ENCODE measurements at places on chromosomes 13 and 19.

DNA sequence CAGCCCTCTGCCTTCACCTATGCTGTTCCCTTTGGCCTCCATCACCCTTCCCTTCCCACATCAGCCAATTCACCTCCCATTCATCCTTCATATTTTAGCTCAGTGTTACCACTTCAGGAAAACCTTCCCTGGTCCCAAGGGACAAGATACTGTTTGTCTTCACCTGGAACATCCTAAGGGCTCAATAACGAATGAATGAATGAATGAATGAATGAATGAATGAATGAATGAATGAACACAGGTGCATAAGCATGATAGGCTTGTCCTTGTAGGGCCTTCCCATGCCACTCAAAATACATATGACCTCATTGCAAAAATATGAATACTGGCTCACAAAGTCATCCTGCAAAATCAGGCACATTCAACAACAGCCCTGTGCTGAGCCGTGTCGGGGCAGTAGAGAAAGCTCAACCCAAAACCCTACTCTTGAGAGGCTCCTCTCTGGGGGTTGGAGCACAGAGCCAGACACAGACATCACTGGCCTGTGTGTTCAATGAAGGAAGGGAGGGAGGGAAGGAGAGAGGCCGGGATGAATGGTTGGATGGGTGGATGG lies 33.7 kb upstream of the TPM4 start:
- DNase-seq = no peak

- no peak for DNase-seq
These were observed 826 bp downstream of the RASIP1 start for GRCh38 chr19:48739404-48740163.

DNA sequence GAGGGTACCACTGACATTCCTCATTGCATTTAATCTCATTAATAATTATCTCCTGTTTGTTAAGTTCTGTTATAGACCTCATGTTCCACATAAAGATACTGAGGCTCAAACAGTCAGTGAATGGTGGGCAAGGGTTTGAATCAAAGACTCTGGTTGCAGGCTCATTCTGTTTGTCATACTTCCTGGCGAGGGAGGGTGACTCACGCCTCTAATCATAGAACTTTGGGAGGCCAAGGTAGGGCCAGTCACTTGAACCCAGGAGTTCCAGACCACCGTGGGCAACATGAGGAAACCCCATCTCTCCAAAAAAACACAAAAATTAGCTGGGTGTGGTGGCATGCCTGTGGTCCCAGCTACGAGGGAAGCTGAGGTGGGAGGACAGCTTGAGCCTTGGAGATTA lies 220.7 kb upstream of the MIR17HG start:
- no peak for DNase-seq

DNA sequence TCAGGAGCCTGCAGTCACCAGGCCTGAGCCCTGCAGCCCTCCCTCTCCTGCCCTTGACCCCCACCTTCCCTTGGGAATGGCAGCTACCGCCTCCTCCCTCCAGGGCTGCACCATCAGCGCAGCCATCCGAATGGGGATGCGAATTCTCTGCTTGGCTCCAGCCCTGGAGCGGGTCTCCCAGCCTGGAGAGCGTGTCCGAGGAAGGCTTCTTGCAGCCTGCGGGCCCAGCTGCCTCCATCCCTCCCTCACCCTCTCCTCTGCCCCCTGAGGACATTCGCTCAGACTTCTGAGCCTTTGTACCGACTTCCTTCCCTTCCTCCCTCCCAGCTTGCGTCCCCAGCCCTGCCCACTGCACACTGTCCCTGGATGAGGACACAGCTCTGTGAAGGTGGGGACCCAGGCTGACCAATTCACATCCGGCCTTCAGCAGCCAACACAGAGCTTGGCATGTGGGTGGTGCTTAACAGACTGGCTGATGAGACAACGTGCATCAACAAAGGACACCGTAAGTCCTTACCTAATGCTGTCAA lies 6.0 kb upstream of the NKPD1 start:
- DNase-seq = no peak

Measured in activated CD8-positive, alpha-beta memory T cell treated with anti-CD3 and anti-CD28 coated beads for 4 hours (primary cell).